ENCODE measurements at places on chromosomes 11 and 22. TPM values are rescaled to one million over a fixed set of nuclear protein-coding genes. Genes with fewer than 3 reads are reported as not detected.
A peak's percentile ranks its signal among the peaks of the same experiment; 100 is the strongest.

- no peak for DNase-seq
- H3K27me3 ChIP-seq, result no peaks in the 10 kb centered on the region
- H3K4me3 ChIP-seq, result no peak overlapping the region
- no peak overlapping the region for H3K27ac ChIP-seq
- H3K4me1 ChIP-seq, result no peaks in the 10 kb centered on the region
Observed at GRCh38 chr22:16651217-16651616, 58.6 kb upstream of the CCT8L2 start.

DNA sequence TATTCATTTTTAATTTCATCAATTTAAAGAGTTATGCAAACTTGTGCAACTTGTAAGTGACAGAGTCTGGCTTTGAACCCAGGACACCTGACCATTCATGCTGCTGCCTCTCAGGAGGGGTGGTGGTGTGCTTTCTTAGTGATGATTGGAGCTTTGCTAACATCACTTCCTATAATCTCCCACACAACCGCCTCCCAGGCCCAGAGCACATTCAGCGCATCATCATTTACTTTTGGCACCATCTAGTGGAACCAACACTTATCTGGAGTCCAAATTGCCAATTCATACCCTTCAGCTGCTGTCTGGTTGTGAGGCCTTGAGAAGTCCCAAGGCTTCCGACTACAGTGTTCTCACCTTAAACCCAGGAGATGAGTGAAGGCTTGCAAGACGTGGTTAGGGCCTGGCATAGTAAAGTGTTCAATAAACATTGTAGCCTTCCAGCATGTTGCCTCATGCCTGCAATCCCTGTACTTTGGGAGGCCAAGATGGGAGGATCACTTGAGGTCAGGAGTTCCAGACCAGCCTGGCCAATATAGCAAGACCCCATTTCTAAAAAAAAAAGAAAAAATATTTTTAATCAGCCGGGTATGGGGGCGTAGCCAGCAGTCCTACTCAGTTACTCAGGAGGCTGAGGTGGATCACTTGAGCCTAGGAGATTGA is 1.1 kb upstream of the TTLL1 start:
- no peaks in the 10 kb centered on the region for H3K36me3 ChIP-seq
- peak overlapping the region; percentile 41 for H3K27ac ChIP-seq
- H3K4me1 ChIP-seq, result peaks cover 23% of the 10 kb centered on the region
- H3K4me3 ChIP-seq, result peak overlapping the region; percentile 91

DNA sequence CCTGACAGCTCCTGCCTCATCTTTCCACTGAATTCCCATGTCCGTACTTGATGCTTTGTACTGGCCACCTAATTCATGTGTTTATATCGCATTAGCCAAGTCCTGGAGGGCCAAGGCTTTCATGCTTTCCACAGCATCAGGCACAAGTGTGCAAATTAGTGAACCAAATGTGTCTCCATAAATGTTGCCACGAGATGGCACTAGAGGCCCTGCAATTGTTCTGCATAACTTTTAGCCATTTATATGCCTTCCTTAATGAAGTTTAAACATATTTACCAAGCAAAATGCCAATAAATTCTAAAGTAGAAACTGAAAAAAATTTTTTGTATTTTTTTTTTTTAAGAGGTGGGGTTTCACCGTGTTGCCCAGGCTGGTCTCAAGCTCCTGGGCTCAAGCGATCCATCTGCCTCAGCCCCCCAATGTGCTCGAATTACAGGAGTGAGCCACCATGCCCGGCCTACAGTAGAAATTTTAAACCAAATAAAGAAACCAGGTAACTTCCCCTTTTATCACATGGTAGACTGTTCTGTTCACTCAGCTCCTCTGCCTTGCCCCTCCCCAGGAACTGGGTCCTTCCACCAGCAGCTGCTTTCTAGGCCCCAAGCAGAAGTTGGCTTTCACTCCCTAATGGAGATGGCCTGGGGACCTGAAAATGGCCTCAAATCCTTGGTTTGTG is 20.8 kb upstream of the IL18BP start:
- H3K36me3 ChIP-seq, result peaks cover 10% of the 10 kb centered on the region
- peaks cover 5% of the 10 kb centered on the region for H3K4me1 ChIP-seq
- DNase-seq, result peak; percentile 89
- no peak overlapping the region for H3K4me3 ChIP-seq
- no peaks in the 10 kb centered on the region for H3K27me3 ChIP-seq

GRCh38 chr11:134901955-134902918 is 490.2 kb upstream of the B3GAT1 start:
- H3K27ac ChIP-seq, result no peak overlapping the region
- no peak overlapping the region for H3K4me3 ChIP-seq
- no peak for DNase-seq
- no peaks in the 10 kb centered on the region for H3K36me3 ChIP-seq

- H3K27ac ChIP-seq, result no peak overlapping the region
- peak; percentile 74 for DNase-seq
- H3K4me3 ChIP-seq, result no peak overlapping the region
- H3K36me3 ChIP-seq, result peaks cover 55% of the 10 kb centered on the region
Observed at GRCh38 chr11:67492801-67493547, 10.1 kb downstream of the AIP start.

GRCh38 chr11:116173941-116174911 is 598.6 kb downstream of the BUD13 start:
- no peaks in the 10 kb centered on the region for H3K27me3 ChIP-seq
- no peak overlapping the region for H3K4me3 ChIP-seq
- DNase-seq, result no peak
- H3K27ac ChIP-seq, result no peak overlapping the region

OR52I1 gene
- total RNA-seq, result not detected

KLHL35 gene
- total RNA-seq, result 1.7 TPM

DNA sequence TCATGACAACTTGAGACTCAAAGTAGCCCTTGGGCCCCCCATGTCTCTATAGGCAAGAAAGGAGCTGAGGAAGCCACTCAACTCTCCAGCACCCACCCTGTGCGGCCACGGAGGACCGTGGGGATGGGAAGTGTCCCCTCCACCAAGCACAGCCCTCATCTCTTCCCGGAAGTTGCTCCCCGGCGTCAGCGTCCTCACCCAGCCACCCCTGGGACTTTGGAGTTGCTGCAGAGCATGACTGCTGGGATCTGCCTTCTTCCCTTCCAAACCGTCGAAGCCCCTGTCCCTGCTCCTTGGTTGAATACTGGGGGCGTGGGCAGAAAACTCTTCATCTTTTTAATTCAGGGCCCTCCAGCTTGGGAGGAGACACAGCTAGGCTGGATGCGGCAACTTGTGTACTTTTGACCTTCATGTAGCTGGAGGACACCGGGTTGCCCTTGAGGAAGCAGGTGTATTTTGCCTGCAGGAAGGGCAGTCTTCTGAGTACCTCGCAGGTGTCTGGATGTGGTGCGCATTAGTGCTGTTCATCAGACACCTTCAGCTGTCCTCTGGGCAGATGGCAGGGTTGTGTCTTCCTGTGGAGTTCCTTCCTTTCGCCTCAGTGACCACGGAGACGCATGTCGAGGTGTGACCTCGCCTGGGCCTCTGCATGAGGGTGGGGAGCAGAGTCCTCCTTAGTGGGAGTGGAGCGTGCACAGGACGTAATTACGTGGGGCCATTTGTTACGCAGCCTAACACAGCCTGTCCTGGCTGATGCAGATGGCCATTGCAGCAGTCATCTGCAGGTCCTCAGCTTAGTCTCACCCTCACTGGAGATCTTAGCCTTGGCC is 12.2 kb upstream of the IFITM3 start:
- H3K27me3 ChIP-seq, result no peaks in the 10 kb centered on the region
- H3K4me1 ChIP-seq, result peaks cover 44% of the 10 kb centered on the region
- H3K4me3 ChIP-seq, result no peak overlapping the region
- H3K36me3 ChIP-seq, result peaks cover 3% of the 10 kb centered on the region

CRYBB3 gene
- total RNA-seq, result not detected

GRCh38 chr11:84117394-84117793 is 831.2 kb upstream of the CCDC90B start:
- DNase-seq, result no peak
- H3K4me3 ChIP-seq, result no peak overlapping the region

DNA sequence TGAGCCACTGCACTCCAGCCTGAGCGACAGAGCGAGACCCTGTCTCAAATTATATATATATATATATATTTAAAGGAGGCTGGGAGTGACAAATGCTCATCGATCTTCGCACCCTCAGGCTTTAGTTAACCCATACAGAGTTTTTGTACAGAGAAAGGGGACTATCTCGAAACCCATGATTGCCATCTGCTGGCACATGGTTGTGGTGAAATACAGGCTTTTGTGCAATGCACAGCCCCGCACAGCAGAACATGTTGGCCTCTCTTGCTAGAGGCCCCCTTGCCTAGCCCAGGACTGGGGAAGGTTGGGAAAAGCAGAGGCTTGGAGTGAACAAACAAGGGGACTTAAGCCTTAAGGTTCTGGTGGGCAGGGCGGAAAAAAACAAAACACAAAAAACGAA is 3.6 kb downstream of the MYBPC3 start:
- no peaks in the 10 kb centered on the region for H3K36me3 ChIP-seq
- H3K27ac ChIP-seq, result no peak overlapping the region
- peak; percentile 68 for DNase-seq
- H3K4me1 ChIP-seq, result no peaks in the 10 kb centered on the region

- no peaks in the 10 kb centered on the region for H3K36me3 ChIP-seq
- no peak overlapping the region for H3K27ac ChIP-seq
- no peaks in the 10 kb centered on the region for H3K27me3 ChIP-seq
- no peak overlapping the region for H3K4me3 ChIP-seq
Observed at GRCh38 chr11:67667490-67668191, 6.8 kb downstream of the ALDH3B2 start.

GRCh38 chr22:22770280-22770871 is 117.2 kb upstream of the IGLL5 start:
- peaks cover 28% of the 10 kb centered on the region for H3K27me3 ChIP-seq
- no peak overlapping the region for H3K4me3 ChIP-seq
- H3K27ac ChIP-seq, result no peak overlapping the region
- H3K4me1 ChIP-seq, result no peaks in the 10 kb centered on the region

- H3K4me1 ChIP-seq, result no peaks in the 10 kb centered on the region
- H3K27ac ChIP-seq, result no peak overlapping the region
- no peak for DNase-seq
Observed at GRCh38 chr11:36730761-36731160, 132.7 kb upstream of the RAG2 start.

RASSF7 gene
- total RNA-seq, result 21.8 TPM

DNA sequence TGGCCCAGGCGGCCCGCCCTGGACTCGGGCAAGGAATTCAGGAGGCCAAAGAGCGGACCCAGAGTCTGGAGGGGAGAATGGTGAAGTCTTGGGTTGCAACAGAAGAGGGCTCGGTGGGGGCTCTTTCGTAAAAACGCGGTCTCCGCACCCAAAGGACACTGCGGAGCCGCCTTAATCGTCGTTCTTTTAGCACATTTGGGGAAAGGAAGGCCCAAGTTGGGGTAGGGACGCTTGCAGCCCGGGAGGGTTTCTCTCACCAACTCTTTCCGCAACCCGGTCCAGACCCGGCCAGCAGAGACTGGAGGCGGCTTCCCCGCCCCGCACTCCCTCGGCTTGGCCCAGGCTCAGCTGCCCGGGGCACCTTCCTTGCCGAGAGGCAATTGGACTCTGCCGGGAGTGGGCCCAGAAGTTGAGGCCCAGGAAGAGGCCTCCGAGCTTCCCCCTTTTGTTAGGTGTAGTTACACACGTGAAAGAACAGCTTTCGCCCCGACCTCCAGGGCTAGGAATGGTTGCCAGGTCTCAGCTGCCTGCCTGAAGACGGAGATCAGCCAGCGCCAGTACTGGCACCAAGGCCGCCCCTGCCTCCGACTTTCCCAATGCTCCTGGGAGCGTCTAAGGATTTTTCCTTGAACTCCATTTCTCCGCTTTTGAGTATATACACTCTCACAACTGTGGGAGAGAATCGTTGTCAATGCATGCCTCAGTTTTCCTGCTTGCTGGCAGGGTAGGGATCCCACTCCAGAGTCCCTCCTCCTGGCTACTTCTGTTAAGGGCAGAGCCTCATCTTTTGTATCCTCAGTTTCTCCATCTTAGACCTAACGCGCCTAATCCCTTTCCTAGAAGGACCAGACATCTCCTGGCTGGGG is 3.7 kb downstream of the ALX4 start:
- DNase-seq, result peak; percentile 70
- H3K4me3 ChIP-seq, result peak overlapping the region; percentile 88
- peak overlapping the region; percentile 70 for H3K27ac ChIP-seq
- no peaks in the 10 kb centered on the region for H3K36me3 ChIP-seq

HEPN1 gene
- total RNA-seq, result not detected

PNPLA5 gene
- total RNA-seq, result not detected

GRCh38 chr11:17382046-17382728 is 6.3 kb downstream of the KCNJ11 start:
- no peak overlapping the region for H3K4me3 ChIP-seq
- H3K27me3 ChIP-seq, result peaks cover 7% of the 10 kb centered on the region
- no peak for DNase-seq
- H3K36me3 ChIP-seq, result peaks cover 4% of the 10 kb centered on the region
- no peak overlapping the region for H3K27ac ChIP-seq

DNA sequence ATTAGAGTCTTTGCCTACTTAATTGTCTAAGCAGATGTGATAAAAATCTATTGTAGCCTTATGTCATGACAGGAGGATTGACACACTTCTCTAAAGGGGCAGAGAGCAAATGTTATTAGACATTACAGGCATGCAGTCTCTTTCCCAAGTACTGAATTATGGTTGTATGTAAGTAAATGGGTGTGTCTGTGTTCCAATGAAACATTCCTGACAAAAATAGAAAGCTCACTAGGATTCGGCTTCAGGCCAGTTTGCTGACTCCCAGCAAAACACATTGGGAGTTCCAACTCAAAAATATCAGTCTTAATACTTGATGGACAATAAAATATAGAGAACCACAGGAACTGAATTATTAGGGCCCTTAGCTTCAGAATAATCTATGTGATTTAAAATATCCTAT is 1480.4 kb downstream of the FAM181B start:
- DNase-seq, result no peak
- H3K36me3 ChIP-seq, result no peaks in the 10 kb centered on the region
- no peak overlapping the region for H3K4me3 ChIP-seq
- no peaks in the 10 kb centered on the region for H3K4me1 ChIP-seq
- no peak overlapping the region for H3K27ac ChIP-seq

DNA sequence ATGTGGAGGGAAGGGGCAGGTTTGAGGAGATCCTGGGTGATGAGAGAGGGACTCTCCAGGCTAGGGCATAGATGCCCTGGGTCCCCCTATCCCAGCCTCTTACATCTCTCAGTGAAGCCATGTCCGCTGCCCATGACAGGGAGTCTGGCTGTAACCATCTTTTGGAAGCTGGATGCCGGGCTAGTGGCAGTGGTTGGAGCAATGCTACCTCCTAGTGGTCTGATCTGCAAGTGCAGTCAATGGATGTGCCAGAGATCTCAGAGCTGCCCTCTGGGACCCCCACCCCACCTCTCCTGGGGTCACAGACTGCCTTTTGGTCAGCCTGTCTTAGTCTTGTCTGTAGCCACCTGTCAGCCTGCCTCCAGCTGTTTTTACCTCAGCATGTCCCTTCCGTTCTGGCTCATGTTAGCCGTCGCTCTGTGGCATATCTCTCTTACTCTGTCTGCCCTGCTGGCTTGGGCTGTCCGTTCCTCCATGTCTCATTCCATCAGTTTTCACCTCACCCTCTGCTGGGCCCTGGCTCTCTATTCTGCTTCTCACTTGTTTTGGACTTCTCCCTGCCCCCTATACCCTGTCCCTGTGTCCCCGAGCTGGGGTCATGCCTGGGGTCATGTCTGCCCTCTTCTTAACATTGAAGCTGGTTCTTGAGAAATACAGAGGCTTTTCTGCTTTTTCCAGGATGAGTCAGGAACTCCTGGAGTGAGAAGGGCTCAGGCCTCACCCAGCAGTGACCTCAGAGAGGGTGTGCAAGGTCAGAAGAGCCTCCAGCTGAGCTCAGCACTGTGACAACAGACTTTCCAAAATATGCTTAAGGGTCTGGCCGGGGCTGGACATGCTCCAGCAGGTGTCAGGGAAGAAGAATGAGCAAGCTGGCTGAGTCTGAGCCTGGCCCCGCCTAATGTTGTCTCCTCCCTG is 52.0 kb upstream of the THY1 start:
- H3K27me3 ChIP-seq, result peaks cover 5% of the 10 kb centered on the region
- H3K4me1 ChIP-seq, result no peaks in the 10 kb centered on the region
- no peak overlapping the region for H3K27ac ChIP-seq
- H3K4me3 ChIP-seq, result no peak overlapping the region

SAAL1 gene
- total RNA-seq, result 43.5 TPM
